ENCODE measurements at places on chromosomes 7 and 10.
A peak's percentile ranks its signal among the peaks of the same experiment; 100 is the strongest.

DNA sequence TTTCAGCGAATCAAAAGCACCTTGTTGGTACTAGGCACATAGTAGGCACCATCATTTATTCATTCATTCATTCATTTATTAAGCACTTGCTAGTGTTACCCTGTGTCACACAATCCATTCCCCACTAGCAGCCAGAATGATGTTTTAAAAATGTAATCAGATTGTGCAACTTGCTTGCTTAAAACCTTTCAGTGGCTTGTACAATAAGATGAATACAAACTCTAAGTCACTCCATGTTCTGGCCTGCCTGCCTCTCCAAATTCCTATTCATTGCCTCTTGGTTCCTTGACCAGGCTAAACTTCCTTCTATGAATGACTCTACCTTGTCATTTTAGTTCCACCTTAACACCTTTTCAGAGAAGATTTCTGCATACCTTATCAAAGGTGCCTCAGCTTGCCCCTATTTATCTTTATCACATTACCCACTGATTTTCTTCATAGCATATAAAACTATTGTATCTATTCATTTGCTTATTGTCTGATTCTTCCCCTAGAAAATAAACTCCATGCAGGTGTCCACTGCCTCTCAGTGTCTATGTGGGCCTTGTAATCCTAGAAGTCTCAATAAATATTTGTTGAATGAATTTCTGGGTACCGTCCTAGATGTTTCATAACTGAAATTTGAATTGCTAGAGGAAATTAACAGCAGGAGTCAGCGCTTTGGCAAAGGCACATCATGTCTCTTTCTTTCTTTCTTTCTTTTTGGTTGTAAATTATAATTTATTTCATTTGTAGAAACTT lies 169.5 kb downstream of the TMEM26 start:
- DNase-seq: no peak

- peak; percentile 31 for DNase-seq
Measured at GRCh38 chr10:31157123-31158010, 125.7 kb upstream of the ZNF438 start.

DNA sequence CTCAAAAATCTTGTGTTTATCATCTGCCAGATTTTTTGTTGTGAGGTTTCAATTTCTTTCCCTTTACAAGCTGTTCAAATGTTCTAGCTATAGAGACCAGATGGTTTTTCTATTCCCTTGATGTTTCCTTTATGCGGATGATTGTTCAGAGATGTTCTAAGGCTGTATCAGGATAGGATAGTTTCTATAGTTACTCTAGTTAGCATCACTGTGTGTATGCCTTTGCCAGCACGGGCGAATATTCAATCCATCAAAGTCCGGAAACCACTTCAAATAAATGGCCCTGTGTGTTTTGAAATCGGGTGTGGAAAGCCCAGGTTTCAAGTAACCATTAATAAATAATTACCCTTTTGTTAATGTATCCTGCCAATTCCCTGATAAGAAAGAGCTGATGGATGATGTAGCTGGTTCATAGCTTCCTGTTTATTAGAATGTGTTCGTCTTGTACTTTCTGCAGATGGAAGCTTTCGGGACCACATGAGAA lies 149.8 kb upstream of the PRKCQ start:
- DNase-seq: no peak

- no peak for DNase-seq
Measured at GRCh38 chr10:17675638-17676037, 31.7 kb downstream of the STAM start.

DNA sequence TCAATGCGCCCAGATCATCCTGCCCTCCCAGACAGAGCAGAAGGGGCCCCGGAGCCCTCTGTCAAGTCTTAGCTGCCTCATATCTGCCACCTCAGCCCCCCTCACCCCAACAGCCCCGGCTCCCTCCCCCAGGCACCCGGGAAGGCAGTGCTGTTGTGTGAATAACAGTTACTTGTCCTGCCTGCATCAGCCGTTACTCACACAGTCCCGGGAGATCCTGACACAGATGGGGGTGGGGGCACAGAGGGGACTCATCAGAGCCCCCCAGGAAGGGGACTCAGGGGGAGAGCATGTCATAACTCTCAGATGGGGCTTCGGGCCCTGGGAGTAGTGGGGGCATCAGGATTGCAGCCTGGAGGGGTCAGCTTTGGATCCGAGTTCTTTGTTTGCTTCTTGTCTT lies 12.4 kb upstream of the SERPINE1 start:
- no peak for DNase-seq

GRCh38 chr10:131703941-131704340 lies 196.9 kb upstream of the PPP2R2D start:
- DNase-seq: no peak

DNA sequence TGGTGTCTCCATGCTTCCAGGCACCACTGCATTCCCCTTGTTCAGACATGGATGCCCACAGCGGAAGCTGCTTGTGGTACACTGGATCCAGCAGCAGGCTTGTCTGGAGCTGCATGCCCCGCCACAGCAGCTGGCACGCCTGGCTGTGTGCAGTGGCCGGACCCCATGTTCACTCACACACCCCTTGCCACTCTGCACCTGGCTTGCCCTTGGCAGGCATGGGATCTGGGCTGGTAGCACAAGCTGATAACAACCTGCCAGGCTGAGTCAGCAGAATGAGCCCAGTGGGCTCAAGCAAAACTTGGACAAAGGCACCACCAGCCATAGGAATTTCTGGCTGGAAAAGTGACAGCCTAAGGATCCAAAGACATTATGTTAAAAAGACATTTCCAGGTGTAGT lies 91.8 kb upstream of the TMEM168 start:
- DNase-seq: peak; percentile 38

DNA sequence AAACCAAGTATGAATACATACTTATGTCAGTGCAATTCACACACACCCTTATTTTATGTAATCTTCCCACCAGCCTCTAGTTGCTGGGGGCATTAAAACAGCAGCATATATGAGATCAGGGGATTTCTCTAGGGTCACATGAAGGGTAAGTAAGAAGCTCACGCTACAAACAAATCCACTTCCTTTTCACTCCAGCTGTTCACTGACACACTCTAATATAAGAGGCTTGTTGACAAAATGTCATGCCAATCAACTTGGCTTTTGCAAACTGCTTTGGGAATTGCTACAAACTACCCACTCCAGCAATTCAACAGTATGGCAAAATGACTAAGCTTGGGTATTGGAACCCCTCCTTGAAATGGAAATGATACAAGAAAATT lies 10.3 kb downstream of the FAM3C start:
- peak; percentile 81 for DNase-seq

Measured in myocyte (in vitro differentiated cells).